T follicular helper cell (primary cell): ENCODE measurements at places on chromosomes 12 and 14.
A peak's percentile ranks its signal among the peaks of the same experiment; 100 is the strongest.

DNA sequence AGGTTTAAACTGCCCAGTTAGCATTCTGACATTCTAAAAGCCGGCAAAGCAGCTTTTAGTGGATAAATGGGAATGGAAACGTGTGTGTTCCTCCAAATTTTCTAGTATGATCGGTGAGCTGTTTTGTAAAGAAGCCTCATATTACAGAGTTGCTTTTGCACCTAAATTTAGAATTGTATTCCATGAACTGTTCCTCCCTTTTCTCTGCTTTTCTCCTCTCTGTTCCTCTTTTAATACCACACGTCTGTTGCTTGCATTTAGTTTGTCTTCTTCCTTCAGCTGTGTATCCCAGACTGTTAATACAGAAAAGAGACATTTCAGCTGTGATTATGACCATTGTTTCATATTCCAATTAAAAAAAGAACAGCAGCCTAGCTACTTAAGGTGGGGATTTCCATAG is 10.7 kb downstream of the DYRK2 start:
- no peak for DNase-seq

- DNase-seq = no peak
Observed at GRCh38 chr12:106342397-106343213, 14.9 kb upstream of the POLR3B start.

DNA sequence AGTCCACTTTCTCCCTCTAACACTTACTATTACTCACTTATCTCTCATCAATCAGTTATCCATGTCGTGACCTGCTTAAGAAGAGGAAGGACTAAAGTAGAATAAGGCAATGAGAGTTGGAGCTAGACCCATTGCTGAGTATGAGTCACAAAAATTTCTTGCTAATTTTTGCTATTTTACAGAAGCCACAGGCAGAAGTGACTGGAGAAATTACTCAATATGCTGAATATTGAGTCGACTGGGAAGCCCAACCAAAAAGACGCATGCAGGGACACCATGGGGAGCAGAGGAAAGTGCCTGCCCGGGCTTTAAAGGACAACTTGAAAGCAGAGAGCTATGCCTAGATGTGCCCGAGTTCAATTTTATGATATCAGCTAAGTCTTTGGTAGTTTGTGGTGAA is 115.4 kb upstream of the FOXG1 start:
- DNase-seq = no peak

DNA sequence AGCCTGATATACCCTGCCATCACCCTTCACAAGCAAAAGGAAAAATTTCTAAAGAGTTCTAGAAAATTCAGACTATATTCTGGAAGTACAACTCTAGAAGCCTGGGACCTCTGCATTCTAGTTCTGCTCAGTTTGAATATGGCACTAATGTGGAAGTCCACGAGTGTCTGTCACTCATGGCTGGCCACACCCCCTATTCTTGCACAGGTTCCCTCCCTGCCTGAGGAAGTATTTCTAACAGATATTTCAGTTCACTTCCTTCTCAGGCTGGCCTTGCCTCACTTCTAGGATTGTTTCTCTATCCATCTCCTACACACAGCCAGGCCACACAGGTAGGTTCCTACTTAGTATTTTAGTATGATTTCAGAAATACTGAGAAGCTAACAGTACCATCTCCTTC is 67.4 kb downstream of the PHLDA1 start:
- DNase-seq = no peak

DNA sequence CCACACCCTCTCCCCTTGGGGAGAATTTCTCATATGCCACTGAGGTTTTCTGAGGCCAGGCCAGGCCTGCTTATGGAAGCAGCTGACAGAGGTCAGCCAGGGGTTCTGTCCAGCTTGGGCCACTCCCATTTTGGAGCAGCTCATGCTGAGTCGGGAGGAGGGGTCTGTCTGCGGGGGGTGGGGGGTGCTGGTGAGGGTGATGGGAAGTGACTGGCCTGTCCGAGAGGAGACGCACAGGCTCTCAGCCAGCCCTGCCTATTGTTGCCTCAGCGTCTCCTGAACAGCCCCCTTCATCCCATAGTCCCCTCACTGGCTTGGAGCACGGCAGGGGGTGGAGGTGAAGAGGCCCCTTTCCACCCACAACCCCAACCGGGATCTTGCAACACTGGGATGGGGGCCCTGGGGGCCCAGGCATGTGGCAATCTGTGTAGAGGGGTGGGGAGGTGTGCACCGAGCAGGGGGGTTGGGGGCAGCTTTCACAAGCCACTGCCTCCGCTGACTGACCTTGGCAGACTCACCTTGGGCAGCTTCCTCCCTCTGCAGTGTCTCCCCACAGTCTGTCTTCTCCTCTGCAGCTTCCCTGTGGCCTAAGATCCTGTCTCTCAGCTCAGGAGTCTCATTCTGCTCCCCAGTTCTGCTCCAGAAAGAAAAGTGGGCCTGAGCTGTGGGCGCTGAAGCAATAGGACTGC is 5.5 kb downstream of the CEBPE start:
- no peak for DNase-seq

GRCh38 chr12:94149119-94149780 is 873 bp downstream of the PLXNC1 start:
- DNase-seq = peak; percentile 12

GRCh38 chr14:59294662-59294992 is 106.2 kb downstream of the DAAM1 start:
- no peak for DNase-seq

DNA sequence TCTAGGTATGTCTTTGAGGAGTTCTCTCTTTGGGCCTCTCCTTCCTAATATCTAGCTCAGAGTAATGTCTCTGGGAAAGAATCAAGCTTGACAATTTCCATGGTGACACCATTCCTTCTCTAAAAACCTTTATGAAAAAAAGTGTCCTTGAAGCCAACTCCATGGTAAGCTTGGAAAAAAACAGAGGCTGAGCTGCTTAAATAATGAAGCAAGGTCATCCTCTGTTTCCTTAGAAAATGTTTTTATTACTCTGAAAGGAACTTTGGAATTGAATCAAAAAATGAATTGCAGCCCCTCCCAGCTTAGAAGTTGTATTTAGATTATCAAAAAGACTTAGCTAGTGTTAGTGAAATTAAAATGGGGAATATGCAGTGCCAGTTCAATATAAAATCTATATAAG is 166.1 kb upstream of the KITLG start:
- no peak for DNase-seq

GRCh38 chr12:29073631-29074239 is 75.3 kb upstream of the FAR2 start:
- no peak for DNase-seq

DNA sequence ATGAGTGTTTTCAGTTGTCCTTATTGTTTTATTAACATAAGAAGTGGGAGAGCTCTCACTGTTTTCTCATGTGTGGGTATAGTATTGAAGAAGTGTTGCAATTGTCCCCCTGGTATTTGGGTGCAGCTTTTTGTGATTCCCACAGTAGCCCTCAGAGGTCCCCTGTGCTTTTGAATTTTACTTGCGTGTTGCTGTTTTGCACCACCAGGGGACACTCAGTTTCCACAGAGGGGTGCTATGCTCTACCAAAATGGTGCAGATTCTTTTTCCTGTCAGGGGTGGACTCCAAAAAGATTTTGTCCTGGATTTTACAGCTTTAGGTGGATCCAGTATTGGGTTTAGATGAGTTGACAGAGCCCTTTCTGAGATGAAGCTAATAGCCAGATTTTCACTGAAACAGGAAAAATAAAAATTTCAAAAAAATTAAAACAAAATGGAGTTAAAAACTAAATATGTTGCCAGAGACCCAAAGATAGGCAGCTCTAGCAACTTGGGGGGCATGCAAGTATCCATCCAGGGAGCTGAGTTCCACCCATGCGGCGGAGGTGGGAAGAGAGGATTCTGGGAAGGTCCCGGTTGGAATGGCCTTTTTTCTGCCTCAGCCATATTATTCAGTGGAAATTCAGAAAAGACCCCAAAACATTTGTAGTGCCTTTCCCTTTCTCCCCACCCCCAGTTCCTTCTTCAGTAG is 50.2 kb downstream of the TTLL5 start:
- DNase-seq = no peak
